ENCODE measurements at places on chromosomes 1 and 21.

DNA sequence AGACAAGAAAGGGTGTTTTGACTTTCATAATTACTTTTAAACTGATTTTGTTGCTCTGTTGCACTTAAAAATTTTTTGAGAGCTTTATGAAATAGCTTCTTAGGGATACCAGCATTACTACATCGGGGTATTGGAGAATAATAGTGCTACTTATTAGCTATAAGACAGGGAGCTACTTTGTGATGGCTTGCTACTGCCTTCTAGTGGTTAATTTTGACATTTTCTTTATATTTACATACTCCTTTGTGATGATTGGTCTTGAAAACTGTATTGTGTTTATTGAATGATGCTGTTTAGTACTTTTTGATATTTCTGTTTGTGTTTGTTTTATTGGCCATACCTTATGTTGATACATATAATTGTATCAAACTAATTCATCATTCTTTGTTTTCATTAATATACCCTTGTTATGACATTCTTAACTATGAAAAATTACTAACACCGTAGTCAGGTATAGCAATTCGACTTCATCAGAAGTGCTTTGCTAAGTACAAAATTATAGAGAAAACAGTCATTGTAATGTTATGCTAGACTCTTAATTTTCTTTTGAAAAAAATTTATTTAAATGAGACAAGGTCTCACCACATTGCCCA, 85.5 kb downstream of the CLIC4 start:
- DNase-seq = no peak

- DNase-seq = no peak
These were observed 123.0 kb upstream of the TMPRSS2 start for GRCh38 chr21:41630917-41631316.

DNA sequence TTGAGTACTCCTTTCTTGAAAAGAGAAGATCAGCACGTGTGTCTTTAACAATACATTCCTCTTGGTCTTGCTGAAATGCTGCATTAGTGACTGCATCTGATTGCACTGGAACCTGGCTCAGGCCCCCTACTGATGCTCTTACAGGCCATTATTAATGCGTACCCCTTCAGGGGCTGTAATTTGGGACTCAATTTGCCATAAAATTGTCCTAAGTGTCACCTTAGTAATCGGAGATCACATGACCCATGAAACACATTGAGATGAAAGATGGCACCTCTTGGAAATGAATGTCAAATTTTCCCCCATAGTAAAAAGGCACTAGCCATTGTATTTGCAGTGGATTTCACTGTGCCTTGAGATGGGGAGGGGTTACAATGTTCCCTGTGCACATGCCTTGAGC, 563.3 kb downstream of the KIF26B start:
- DNase-seq = no peak

DNA sequence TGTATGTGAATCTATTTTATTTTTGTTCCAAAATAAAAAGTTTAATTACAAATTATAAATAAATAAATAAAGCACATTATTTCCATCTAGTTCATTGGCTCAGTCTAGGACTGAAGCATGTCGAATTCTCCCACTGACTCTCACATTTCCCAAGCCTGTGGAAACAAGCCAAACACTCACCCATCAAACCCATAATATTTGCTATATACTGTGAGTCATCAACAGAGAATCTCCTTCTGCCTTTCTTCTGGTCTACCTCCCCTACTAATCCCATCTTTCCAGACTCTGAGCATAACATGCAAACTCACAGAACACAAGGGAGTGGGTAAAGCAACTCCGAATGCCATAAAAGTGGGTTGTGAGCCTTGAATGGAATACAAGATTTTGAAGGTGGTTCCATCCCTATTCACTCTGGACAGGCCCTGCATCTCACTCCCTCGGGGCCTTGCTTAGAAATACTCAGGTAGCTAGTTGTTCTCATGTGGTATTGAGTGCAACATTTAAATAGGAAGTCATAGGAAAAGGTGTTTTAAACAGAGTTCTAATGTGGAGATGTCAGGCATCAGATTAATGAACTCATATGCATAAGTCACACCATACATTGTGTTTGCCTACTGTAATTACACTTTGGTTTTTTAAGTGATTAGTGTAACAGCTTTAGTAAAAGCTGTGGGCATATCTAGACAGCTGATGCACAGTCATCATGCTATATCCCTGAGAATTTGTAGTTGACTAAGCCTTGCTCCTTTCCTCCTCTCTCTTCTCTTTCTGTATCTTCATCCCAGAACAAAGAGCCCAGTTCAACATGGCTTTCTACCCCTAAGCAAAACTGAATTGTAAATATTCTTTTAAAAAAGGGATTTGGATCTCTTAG, 47.0 kb downstream of the F5 start:
- no peak for DNase-seq

DNA sequence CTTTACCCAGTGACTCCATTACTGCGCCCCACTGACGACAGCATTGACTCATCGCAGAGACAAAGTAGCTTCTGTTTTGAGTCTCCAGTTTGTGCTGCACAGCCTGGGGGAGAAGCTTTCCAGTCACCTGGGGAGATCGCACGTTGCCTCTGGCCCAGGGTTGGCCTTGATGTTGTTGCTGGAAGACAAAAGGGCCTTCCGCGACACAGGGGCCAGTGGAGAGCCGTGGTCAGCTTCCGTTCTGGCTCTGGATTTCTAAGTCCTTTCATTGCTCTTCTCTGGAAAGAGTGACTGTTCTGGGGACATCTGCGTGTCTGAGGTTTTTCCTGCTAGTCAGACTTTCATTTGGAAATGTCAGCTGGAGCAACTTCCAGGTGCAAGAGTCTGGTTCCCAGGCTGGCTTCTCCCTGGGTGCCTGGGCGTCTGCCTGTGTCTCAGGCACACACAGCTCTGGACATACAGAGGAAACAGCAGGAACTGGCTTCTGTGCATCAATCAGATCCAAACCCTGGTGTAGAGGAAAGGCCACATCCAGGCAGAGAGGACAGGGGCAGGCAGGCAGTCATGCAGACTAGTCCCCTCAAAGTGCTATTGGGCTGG, 257.0 kb downstream of the SIPA1L2 start:
- no peak for DNase-seq

- DNase-seq = no peak
These were observed 7.1 kb downstream of the C1orf226 start for GRCh38 chr1:162388615-162389014.

Measured in cortex of kidney (tissue), 1 donor.